ENCODE measurements at places on chromosomes 5 and 9. TPM values are rescaled to one million over a fixed set of nuclear protein-coding genes. Genes with fewer than 3 reads are reported as not detected.

Gene BTNL8
- not detected for polyA plus RNA-seq

Gene LYSMD3
- 9.6 TPM for polyA plus RNA-seq

Gene TAF1L
- 0.13 TPM for polyA plus RNA-seq

Gene COL5A1
- polyA plus RNA-seq: 18.7 TPM

Gene ITGA2
- polyA plus RNA-seq: 2.0 TPM

Gene WNT8A
- not detected for polyA plus RNA-seq

Gene KIF12
- 8.4 TPM for polyA plus RNA-seq

Gene NR6A1
- polyA plus RNA-seq: 0.26 TPM

Gene BARHL1
- not detected for polyA plus RNA-seq

Gene ARL14EPL
- polyA plus RNA-seq: not detected

Gene ANGPTL2
- polyA plus RNA-seq: 13.4 TPM

Gene TRIO
- 36.7 TPM for polyA plus RNA-seq

Gene DNAJB5
- 15.7 TPM for polyA plus RNA-seq

Gene NIM1K
- polyA plus RNA-seq: 0.26 TPM

Gene CLIC3
- polyA plus RNA-seq: 1.6 TPM

Gene PCDHB10
- 0.25 TPM for polyA plus RNA-seq

Gene PCSK1
- 1.4 TPM for polyA plus RNA-seq

Gene SARDH
- polyA plus RNA-seq: not detected

Gene EIF4E1B
- polyA plus RNA-seq: not detected

Gene GABRA1
- polyA plus RNA-seq: not detected

Gene ANKRD34B
- not detected for polyA plus RNA-seq

Gene EQTN
- polyA plus RNA-seq: 0.59 TPM

Gene GPR151
- not detected for polyA plus RNA-seq

Gene CD74
- 114 TPM for polyA plus RNA-seq

Gene PCDHGA10
- 0.61 TPM for polyA plus RNA-seq
